ENCODE measurements at places on chromosomes 11 and 22. TPM values are rescaled to one million over a fixed set of nuclear protein-coding genes. Genes with fewer than 3 reads are reported as not detected.

The CCDC81 gene
- not detected for polyA plus RNA-seq

DNA sequence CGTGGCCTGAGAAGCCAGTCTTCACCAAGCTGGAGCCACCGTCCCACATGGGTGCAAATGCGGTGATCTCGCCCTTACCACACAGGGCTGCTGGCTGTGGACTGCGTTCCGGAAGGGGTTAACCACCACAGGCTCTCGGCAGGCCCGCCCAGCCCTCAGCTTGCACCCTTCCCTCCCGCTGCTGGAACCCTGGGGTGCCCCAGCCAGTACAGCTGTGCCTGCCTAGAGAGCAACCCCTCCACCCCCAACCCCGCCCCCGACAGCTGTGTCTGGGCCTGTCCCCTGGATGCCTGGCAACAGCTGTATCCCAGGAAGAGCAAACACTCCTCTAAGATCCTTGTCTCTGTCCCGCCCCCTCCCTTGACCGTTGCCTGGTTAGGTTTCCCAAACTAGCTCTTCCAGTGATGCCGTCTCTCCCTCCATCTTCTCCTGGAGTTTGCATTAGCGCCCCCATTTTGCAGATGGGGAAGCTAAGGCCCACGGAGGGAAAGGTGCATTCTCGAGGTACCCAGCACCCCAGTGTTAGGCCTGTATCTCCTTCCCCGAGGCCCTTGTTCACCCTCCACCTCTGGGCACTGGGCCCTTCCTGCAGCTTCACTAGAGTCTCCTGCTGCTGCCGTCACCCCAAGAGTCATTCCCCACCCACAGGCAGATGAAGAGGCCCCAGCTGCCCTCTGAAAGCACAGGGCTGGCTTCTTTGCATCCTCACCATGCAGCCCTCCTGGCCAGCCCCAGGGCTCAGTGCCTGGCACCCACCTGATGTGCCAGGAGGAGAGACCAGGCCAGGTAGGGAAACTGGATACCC is 12.6 kb upstream of the COX8A start:
- no peak overlapping the region for H3K27ac ChIP-seq
- no peaks in the 10 kb centered on the region for H3K4me1 ChIP-seq
- H3K4me3 ChIP-seq, result no peak overlapping the region
- H3K36me3 ChIP-seq, result no peaks in the 10 kb centered on the region
- peak; percentile 69 for DNase-seq
- H3K27me3 ChIP-seq, result peaks cover 7% of the 10 kb centered on the region

DNA sequence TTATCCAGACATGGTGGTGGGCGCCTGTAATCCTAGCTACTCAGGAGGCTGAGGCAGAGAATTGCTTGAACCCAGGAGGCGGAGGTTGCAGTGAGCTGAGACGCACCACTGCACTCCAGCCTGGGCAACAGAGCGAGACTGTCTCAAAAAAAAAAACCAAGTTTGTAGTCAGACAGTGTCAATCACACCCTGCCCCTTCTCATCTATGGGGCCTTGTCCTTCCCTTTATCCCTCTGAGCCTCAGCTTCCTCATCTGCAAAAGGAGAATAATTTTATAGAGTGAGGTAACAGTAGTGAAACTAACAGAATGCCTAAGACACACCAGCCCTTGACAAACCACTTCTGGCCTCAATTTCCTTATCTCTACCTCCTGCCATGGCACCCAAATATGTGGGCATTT is 10.7 kb downstream of the BCL9L start:
- H3K4me3 ChIP-seq, result no peak overlapping the region
- no peak for DNase-seq
- H3K36me3 ChIP-seq, result no peaks in the 10 kb centered on the region
- peaks cover 100% of the 10 kb centered on the region for H3K4me1 ChIP-seq
- H3K27ac ChIP-seq, result peak overlapping the region; percentile 99
- no peaks in the 10 kb centered on the region for H3K27me3 ChIP-seq

DNA sequence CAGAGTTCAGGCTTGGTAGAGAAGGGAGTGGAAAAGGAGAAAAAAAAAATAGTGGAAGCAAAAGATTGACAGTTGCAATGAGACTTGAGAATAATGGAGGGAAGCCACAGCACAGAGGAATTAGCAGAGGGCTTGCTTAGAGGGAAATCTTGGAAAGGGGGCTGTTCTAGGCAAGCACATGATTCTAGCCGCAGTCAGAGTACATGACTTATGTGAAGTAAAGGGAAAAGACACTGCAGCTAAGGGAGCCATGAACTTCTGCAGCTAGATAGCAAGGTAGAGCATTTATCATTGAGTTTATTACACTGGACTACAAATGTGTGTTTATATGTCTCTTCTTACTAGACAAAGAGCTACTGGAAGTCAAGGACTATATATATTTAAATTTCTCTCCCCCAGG is 144.0 kb upstream of the OPCML start:
- H3K4me3 ChIP-seq, result no peak overlapping the region
- no peak overlapping the region for H3K27ac ChIP-seq
- no peak for DNase-seq
- H3K36me3 ChIP-seq, result no peaks in the 10 kb centered on the region
- no peaks in the 10 kb centered on the region for H3K4me1 ChIP-seq

DNA sequence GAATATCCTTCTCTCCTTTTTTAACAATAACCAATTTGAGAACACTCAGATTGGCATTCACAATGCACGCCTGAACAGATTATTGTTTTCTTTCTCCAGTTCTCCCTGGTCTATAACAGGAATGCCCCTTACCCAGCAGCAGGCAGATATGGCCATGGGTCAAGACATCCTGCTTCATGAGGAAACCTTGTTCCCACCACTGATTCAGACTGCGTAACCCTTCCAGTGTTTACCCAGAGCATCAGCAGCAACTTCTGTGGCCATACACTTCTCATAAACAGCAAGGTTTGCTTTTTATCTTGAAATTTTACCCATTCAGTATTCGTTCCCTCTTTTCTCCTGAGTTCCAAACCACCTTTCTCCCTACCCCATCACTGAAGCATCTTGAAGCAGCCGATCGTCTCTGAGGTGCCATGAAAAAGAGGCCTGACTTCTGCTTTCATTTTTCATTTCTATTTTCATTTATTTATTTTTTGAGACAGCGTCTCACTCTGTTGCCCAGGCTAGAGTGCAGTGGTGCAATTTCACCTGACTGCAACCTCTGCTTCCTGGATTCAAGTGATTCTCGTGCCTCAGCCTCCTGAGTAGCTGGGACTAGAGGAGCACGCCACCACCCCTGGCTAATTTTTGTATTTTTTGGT is 9.6 kb downstream of the PTS start:
- no peaks in the 10 kb centered on the region for H3K27me3 ChIP-seq
- DNase-seq, result no peak
- H3K27ac ChIP-seq, result no peak overlapping the region
- peaks cover 6% of the 10 kb centered on the region for H3K4me1 ChIP-seq
- no peak overlapping the region for H3K4me3 ChIP-seq

DNA sequence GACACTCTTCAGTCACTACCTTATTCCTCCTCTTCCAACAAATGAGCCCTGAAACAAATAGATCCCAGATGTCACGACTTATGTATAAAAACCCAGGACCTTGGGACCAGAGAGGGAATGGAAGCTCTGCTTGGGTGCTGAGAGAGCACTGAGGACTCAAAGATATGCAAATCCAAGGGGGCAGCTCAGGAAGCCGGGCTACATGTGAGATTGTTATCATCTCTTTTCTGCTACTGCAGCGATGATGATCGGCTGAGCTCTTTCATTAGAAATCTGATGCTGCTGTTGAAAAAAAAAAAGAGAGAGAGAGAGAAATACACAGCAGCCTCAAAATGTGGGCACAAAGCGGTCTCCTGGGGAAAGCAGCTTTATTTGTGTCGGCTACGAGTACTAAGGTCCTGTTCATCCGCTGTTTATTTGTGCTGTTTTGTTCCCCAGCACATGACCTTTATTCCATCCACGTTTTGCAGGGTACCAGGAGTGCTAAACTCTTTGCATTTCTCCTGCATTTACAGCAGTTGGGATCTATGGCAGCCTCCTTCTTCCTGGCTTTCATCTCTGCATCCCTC is 120.2 kb downstream of the TRIM29 start:
- no peak overlapping the region for H3K4me3 ChIP-seq
- no peaks in the 10 kb centered on the region for H3K36me3 ChIP-seq
- H3K27me3 ChIP-seq, result no peaks in the 10 kb centered on the region
- no peaks in the 10 kb centered on the region for H3K4me1 ChIP-seq

GRCh38 chr11:1926156-1927025 is 6.9 kb downstream of the TNNT3 start:
- no peak overlapping the region for H3K4me3 ChIP-seq
- DNase-seq, result no peak
- no peaks in the 10 kb centered on the region for H3K27me3 ChIP-seq
- H3K36me3 ChIP-seq, result no peaks in the 10 kb centered on the region
- no peaks in the 10 kb centered on the region for H3K4me1 ChIP-seq

DNA sequence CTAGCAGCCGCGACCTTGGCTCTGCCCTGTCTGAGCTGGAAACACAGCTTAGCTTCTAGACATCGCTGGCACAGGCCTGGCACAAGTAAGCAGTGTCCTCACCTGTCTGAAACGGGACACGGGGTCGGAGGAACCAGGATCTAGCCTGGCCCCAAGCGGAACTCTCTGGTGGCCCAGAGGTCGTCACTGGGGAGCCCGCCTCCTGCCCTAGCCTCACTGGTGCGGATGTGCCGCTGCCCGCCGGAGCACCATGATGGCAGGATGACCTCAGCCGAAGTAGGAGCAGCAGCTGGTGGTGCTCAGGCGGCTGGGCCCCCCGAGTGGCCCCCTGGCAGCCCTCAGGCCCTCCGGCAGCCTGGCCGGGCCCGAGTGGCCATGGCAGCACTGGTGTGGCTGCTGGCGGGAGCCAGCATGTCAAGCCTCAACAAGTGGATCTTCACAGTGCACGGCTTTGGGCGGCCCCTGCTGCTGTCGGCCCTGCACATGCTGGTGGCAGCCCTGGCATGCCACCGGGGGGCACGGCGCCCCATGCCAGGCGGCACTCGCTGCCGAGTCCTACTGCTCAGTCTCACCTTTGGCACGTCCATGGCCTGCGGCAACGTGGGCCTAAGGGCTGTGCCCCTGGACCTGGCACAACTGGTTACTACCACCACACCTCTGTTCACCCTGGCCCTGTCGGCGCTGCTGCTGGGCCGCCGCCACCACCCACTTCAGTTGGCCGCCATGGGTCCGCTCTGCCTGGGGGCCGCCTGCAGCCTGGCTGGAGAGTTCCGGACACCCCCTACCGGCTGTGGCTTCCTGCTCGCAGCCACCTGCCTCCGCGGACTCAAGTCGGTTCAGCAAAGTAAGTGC is 871 bp downstream of the SLC35E4 start:
- no peaks in the 10 kb centered on the region for H3K27me3 ChIP-seq
- H3K36me3 ChIP-seq, result no peaks in the 10 kb centered on the region
- peak overlapping the region; percentile 96 for H3K27ac ChIP-seq
- peaks cover 48% of the 10 kb centered on the region for H3K4me1 ChIP-seq
- peak overlapping the region; percentile 63 for H3K4me3 ChIP-seq

The ZNF214 gene
- 0.77 TPM for polyA plus RNA-seq

DNA sequence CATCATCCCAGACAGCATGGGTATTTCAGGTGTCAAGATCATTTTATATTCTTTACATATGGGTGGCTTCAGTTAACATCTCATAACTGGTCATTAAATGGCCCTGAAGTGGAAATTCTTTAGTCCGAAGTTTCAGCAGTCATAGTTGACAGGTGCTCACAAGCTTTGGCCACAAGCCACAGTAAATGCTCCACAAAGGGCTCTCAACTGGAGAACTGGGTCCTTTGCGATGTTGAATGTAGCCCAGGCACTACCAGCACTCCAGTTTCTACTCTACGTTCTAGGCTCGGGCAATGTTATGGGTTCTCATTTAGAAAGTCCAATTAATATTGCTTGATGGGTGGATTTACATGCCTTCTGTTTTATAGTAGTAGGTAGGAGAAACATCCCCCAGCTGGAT is 206.3 kb downstream of the CWF19L2 start:
- H3K27me3 ChIP-seq, result no peaks in the 10 kb centered on the region
- no peak for DNase-seq
- H3K27ac ChIP-seq, result no peak overlapping the region
- no peak overlapping the region for H3K4me3 ChIP-seq

The ART1 gene
- polyA plus RNA-seq, result not detected

The LRRN4CL gene
- 3.0 TPM for polyA plus RNA-seq

- no peaks in the 10 kb centered on the region for H3K36me3 ChIP-seq
- H3K27ac ChIP-seq, result no peak overlapping the region
- no peak overlapping the region for H3K4me3 ChIP-seq
- DNase-seq, result no peak
These were observed 17.5 kb downstream of the FGF3 start for GRCh38 chr11:69801513-69802335.

- DNase-seq, result no peak
- no peak overlapping the region for H3K4me3 ChIP-seq
- no peak overlapping the region for H3K27ac ChIP-seq
- peaks cover 25% of the 10 kb centered on the region for H3K4me1 ChIP-seq
These were observed 428.0 kb downstream of the TMEM135 start for GRCh38 chr11:87465716-87466115.

DNA sequence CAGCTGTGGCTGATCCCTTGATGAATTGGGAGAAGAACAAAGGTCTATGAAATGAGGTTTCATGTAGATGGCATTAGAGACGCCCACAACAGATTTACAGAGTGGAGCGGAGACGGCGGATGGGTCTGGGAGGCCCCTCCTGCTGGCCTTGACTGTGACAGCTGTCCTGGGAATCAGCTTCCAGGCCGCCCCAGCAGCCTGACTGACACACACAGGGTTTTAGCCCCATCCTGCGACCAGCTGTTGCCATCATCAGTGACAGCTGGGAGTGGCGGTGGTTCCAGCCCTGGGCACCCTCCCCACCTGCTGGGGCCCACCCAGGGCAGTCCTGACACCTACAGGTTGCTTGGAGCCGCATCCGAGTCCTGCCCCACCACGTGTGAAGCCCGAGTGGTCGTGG is 64.0 kb upstream of the PPP6R3 start:
- no peak overlapping the region for H3K27ac ChIP-seq
- DNase-seq, result no peak
- H3K4me3 ChIP-seq, result no peak overlapping the region
- H3K4me1 ChIP-seq, result peaks cover 47% of the 10 kb centered on the region
- H3K27me3 ChIP-seq, result no peaks in the 10 kb centered on the region
